Memory B cell (primary cell): ENCODE measurements at places on chromosomes 13 and 19.

DNA sequence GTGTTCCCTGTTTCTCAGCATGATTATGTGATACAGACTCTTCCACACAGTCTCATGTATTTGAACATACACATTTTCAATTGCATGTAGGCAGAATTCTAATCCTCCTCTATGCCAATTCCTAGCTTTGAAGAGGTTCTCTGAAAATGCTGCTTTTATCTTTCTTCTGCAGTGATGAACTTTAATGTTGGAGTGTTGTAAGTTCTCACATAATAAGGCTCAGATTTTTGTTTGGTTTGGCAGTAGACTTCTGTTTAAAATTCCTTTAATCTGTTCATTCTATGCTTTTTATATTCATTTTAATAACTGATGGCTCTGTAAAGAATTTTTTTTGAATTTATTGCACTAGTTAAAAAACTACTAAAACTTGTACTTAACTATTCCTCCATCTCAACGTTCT lies 225.8 kb downstream of the GGACT start:
- DNase-seq: no peak

DNA sequence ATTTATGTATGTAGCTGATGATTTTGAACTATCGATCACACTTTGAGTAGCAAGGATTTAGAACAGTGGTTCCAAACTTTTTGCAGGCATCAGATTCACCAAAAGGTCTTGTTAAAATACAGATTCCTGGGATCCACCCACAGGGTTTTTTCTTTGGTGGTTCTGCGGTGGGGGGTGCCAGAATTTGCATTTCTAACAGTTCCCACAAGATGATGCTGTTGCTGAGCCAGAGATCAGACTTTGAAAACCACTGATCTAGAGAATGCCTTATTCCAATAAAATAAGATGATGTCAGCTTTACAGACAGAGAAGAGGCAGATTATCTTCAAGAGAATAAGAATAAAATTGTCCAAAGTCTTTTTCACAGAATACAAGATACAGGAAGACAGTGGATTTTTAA lies 80.9 kb upstream of the SHISA2 start:
- DNase-seq: peak; percentile 3

GRCh38 chr19:40811478-40812341 lies 12.7 kb downstream of the EGLN2 start:
- DNase-seq: no peak

- DNase-seq: no peak
Measured at GRCh38 chr19:46783670-46784069, 4.7 kb downstream of the SLC1A5 start.

- DNase-seq: no peak
Measured at GRCh38 chr13:52737965-52738364, 1.7 kb downstream of the CNMD start.
